ENCODE measurements at places on chromosomes 3 and 15.

DNA sequence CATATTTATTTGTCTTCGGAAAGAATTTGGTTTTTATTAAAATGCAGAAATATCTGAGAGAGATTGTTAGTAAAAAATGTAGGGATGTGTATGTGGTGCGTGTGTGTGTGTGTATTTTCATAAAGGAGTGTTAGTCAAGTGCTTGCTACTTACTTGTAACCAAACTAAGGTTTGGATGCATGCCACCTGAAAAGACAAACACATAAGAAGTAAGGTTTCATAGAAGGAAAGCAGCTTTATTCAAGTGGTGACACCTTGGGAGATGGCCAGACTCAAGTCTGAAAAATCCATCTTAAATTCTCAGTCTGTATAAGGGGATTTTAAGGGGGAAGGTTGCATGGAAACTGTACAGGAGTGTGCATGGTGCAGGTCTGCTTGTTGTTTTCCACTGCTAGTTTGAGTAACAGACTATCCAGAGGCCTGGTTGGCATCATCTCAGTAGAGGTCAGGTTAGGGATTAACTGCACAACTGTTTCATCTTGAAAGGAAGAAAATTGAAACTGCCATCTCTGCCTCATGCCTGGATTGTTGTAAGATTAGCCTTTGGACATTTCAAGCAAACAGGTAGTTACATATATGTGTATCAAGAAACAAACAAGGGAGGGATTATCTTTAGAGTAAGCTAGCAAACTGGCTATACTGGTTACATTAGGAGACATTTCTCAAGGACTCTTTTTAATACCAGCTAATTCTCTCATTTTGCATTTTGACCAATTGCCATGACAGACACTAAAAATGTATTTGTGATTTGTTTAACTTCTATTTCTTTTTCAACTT, 196.7 kb downstream of the EPHA6 start:
- no peak for DNase-seq

- DNase-seq = no peak
These were observed 609.0 kb downstream of the EDEM1 start for GRCh38 chr3:5796541-5796940.

- DNase-seq = no peak
These were observed 51.7 kb downstream of the TAFA4 start for GRCh38 chr3:68880632-68881031.

- no peak for DNase-seq
These were observed 22.9 kb upstream of the SLC4A7 start for GRCh38 chr3:27507111-27507510.

DNA sequence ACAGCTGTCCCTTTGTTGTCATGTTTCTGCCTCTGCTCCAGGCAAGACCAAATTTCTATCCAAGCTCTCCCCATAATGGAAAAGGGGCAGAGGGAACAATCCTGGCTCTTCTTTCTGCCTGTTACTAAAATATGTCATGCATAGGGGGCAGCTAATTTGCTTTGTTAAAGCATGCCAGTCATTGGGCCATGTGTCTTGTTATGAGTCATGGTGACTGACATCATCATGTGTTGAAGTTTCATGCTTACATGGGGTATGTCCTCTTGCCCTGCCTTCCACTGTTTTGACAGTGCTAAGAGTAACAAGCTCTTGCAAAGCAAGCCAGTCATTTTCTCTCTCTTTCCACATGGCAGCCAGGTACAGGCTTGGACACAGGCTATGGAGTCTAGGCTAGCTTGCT, 268.9 kb downstream of the GABRB3 start:
- DNase-seq = no peak

DNA sequence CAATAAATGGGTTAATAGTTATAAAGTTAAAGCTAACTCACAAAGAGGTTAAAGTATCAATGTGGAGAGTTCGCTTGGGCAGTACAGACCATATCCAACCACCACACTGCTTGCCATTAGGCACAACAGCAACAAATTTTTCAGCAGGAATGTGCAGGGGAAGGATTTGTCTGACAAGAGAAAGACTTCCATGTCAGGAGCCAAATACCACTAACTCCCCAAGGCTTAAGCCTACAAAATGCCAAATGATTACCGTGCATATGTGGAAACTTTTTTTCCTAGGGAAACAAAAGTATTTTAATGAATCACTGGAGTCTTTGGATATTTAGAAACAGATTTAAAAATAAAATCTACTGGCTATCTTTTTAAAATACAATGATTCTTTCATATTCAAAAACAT, 8.1 kb downstream of the VGLL3 start:
- DNase-seq = no peak

GRCh38 chr3:88985491-88985890, 121.9 kb upstream of the EPHA3 start:
- DNase-seq = no peak

DNA sequence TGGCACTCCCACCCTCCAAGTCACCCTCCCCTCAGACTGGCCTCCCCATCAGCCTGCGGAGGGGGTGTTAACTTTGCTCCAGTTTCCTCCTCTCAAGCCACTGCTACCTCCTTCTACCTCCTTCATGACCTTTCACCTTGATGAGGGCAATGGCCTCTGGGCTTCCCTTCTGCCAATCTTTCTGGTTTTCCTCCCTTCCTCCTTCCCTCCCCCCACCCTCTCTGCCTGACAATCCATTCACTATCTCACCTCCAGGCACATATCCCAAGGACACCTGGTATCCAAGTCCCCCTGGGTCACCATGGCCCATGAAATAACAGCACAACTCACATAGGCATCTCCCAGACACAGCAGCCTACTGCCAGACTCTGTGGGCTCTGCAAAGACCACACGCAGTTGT, 80.0 kb downstream of the WWTR1 start:
- no peak for DNase-seq

- DNase-seq = no peak
These were observed 82.8 kb upstream of the TNFSF10 start for GRCh38 chr3:172606021-172606420.

- no peak for DNase-seq
These were observed 8.1 kb downstream of the ISG20 start for GRCh38 chr15:88646951-88647350.

DNA sequence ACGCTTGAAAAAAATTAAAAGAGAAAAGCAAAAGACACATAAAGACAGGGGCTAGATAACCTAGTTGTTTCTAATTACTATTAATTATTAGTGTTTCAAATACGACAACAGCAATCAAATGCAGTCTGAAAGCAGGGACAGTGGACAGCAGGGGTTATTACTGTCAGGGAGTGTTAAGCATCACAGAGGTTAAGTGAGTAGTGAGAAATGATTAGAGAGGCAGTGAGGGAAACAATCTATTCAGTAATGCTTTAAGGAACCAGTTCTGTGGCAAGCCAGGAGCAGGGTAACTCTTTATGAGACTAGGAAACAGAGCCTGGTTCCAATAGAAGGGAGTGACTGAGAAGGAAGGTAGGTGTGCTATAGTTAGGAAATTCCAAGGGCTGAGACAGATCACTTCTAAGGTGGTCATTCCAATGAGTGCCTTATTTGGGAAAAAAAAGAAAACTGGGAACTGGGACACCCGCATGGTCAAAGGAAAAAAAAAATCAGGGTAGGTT, 15.0 kb downstream of the RYK start:
- DNase-seq = no peak

DNA sequence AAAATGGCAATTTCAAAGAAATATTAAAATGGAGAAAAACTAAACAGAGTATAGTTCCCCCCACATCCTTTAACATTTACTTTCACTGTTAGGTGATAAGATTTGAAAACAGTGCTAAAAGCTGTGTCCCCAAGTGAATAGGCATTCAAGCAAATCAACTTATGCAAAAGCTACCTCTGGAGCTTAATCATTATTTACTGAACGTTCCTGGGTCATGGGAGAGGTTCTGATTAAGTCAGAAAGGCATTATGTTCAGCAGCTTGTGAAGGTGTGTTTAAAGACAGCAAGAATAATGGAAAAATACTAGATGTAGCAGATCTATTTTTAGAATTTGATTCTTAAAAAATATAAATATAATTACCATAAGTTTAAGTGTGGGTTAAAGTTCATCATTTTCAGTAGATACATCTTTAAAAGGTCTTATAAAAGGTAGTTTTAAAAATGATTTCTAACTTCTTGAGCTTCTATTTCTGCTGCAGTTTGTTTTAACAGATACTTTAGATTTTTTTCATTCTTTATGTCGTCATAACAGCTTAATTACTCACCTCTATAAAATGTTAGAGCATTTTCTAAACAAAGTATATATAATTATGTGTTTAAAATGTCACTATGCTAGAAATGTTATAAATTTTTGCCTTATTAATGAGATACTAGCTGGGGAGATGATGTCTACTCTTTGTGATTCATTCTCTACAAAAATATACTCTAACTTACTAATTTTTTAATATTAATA, 127.9 kb downstream of the MITF start:
- DNase-seq = no peak

DNA sequence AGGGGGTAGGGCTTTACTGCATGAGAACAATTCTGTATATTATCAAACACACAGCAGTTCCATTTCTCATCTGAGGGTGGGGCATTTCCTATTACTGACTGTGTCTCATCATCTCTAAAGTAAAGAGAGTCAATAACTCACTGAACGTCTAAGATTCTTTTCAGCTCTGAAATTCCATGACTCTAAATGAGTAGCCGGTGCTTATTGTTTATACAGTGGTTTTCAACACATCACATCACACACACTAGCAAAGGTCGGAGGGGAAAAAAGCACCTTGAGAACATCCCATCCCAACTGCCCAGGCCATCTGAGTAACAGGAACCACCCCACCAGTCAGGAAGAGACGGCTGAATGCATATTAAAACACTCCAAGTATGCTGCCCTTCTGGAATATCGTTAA, 196.0 kb downstream of the SUCLG2 start:
- DNase-seq = no peak

GRCh38 chr15:29863438-29863837, 41.2 kb upstream of the TJP1 start:
- DNase-seq = no peak

DNA sequence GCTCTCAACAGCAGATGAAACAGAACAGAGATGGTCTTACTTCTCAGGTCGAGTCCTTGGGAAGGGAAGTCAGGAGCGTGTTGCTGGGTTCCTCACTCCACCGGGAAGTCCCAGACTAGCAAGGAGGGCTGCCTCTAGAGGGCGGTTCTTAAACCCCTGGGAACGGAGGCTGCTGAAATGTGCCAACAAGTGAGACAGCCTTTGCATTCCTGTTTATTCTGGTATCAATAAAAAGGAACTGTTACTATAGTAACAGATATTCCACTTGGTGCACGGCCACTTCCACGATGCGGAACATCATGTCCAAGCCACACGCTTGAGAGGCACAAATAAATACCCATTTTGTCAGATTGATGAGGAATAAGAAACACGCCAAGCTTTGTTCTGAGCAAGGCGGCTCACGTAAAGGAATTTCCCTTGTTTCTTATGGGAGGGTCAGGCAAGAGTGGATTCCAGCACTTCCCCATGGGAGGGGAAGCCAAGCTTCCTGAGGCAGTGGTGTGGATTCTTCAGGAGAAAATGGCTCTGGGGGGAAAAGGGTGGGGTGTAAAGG, at the start of gene FAM107A:
TSS of gene FAM107A (minus strand) at position 123 of the 553 bp plus-strand sequence. CDS start 7,531 bp downstream, outside the sequence.
- DNase-seq = no peak

GRCh38 chr15:50744601-50745000, 20.9 kb downstream of the SPPL2A start:
- no peak for DNase-seq

GRCh38 chr3:65595222-65596028, 443.3 kb downstream of the MAGI1 start:
- no peak for DNase-seq

GRCh38 chr3:32105291-32106131, 909 bp upstream of the GPD1L start:
- no peak for DNase-seq

DNA sequence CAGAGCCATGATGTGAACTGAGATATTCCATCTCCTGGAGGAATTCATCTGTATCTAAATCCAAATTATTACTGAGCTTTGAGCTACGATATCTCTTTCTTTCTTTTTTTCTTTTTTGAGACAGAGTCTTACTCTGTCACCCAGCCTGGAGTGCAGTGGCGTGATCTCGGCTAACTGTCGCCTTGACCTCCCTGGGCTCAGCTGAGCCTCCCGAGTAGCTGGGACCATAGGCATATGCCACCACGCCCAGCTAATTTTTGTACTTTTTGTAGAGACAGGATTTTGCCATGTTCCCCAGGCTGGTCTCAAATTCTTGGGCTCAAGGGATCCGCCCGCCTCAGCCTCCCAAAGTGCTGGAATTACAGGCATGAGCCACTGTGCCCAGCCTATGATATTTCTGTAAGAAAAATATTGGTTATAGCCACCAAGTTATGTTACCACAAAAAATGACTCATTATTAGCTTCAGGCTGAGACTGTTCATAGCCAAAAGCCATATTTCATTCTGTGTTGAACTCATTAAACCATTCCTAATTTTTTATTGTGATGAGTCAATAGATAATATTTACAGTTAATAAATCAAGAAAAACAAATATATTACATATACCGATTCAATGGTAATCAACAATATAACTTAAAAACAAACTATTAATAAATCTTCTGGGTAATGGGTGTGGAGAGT, 27.1 kb upstream of the SLC30A4 start:
- DNase-seq = no peak
